ENCODE measurements at places on chromosomes 7 and 10.

DNA sequence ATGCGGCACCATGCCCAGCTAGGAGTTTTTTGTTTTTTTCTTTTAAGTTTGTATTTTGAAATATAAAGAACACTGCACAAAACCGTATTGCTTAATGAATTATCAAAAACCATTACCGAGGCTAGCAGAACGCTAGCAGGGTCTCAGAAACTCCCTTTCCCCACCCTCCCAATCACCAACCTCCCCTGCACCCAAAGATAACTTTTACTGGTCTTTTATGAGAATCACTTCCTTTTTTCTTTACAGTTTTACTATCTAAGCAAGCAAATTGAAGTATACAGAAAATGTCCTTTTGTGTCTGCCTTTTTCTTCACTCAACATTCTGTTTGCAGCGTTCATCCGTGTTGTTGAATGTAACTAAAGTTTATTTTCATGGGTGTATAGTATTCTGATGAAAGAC is 13.4 kb downstream of the HIP1 start:
- no peak for DNase-seq

GRCh38 chr7:55178292-55178862 is 159.6 kb downstream of the EGFR start:
- DNase-seq = no peak

DNA sequence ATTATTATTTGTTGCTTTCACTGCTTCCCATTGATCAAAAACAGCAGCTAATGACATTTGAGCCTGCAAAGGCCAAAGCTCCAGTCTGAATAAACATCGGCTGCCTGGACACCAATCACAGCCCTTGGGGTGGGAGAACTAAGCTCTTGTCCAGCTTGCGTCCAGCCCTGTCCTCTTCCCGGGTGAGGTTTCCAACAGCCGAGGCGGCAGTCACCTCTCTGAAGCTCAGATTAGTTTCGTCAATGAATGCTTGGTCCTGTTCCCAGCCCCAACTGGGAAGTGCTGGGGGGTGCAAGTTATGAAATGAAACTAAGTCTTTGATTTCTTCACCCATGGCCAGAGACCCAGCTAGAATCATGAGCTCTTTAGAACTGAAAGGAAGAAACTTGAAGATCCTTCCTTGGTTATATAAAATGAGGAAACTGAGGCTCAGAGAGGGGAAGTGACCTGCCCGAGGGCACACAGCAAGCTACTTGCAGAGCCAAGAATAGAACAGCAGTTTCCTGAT is 114.0 kb upstream of the TCF7L2 start:
- no peak for DNase-seq

DNA sequence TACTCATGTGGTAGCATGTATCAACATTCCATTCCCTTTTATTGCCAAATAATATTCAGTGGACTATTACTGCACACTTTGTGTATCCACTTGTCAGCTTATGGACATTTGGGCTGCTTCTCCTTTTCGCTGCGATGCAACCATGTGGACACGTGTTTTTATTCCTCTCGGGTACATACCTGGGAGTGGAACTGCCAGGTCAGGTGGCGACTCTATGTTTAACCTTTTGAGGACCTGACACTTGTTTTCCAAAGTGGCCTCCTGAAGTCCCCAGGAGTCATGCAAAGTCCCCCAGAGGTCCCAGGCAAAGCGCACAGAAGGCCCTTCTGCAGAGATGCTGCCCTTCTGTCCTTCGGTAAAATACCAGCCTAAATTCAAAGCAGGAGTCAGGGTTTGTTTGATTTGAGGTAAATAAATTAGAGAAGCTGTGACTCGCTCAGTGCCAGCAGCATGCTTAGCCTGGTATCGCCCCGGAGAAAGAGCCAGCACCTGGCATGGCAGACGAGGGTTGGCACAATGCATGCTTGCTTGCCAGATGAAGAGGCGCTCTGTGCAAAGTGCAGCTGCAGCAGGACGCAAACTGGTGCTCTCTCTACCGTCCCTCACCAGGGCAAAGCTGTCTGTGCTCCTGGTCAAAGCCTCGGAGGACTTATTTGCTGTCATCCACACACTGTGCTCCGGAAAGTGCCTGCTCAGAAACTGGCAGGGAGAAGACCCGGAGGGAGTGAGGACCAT is 37.8 kb downstream of the HIPK2 start:
- DNase-seq = no peak

- peak; percentile 74 for DNase-seq
Measured at GRCh38 chr7:116271161-116271913, 61.0 kb downstream of the TES start.

- DNase-seq = no peak
Measured at GRCh38 chr10:23657677-23658076, 218.8 kb downstream of the OTUD1 start.

GRCh38 chr10:81108516-81109199 is 571.0 kb downstream of the SH2D4B start:
- peak; percentile 10 for DNase-seq

DNA sequence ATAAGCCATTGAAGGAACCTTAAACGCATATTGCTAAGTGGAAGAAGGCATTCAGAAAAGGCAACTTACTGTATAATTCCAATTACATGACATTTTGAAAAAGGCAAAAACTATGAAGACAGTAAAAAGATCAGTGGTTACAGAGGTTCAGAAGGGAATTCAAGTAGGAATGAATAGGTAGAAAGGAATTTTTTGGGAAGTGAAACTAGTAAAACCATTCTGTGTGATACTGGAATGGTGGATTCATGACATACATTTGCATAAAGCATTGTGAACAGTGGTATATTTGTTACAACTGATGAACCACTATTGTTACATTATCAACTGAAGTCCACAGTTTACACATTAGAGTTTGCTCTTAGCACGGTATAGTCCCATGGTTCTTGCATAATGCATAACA is 114.2 kb upstream of the GPR22 start:
- DNase-seq = peak; percentile 2

DNA sequence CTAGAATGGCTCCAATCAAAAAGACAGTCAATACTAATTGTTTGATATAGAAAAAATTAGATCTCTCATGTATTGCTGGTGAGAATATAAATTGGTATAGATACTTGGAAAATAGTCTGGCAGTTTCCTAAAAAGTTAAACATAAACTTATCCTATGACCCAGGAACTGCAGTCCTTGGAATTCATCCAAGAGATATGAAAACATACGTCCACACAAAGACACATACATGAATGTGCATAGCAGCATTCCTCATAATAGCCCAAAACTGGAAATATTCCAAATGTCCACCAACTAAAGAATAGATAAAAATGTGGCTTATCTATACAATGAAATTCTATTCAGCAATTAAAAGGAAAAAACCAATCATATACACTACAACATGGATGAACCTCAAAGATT is 128.4 kb downstream of the ZFAND4 start:
- DNase-seq = no peak

DNA sequence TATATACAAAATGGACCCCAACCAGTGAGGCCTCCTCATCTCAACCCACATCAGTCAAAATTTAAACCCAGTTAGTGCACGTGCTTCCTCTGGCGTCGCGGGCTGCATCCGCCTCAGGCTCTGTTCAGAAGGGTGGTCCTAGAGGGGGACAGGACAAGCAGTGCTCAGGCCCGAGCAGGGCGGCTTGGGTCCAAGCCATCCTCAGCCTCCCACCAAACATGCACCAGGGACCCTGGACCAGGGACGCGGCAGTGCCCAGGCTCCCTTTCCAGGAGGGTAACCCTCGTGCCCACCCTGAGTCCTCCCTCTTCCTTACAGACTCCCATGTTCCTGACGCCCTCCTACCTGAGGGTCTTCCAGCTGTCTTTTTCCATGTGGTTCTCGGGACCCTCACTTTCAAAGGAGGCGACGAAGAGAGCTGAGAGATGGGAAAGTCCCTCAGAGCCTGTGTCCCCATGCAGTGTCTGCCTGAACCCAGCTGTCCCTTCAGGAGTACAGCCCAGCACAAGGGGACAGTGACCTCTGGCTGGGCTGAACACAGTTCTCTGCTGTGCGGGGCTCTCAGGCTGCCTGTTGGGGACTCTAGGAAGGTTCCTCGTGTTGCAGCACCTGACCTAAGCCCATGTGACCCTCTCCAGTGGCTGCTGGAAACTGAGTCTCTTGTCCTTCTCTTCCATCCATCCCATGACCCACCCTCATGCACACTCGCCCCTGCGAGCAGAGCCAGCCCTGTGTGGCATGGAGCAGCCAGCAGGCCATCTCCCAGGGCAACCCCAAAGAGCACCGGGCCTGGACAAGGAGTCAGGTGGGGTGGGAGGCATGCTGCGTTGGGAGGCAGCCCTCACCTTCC is 58.1 kb downstream of the CSGALNACT2 start:
- no peak for DNase-seq

DNA sequence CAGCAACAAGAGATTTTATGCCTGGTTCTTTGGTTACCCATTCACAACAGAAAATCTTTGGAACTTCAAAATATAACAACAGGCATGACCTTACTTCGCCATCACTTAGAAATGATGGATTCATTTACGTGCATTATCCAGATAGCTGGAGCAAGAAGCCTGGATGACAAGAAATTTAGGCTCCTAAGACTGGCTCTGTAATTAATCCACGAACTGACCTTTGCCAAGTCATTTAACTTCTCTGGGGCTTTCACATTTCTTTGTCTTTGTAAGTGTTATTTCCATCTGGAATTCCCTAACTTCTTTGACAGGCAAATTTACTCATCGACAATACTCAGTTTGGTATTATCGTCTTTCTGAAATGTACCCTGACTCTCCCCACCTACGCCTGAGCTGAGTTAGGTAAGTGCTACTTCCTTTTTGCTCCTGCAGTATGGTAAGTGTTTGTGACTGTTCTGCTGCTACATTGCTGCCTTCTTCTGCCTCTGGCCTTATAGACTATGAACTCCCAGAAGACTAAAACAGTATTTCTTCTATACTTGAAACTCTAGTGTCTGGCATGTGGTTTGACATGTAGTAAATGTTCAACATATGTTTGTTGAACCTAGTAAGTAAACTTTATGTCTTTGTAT is 5.5 kb upstream of the MDFIC start:
- DNase-seq = no peak

GRCh38 chr10:69957886-69958555 is 94.6 kb upstream of the MACROH2A2 start:
- DNase-seq = peak; percentile 59

DNA sequence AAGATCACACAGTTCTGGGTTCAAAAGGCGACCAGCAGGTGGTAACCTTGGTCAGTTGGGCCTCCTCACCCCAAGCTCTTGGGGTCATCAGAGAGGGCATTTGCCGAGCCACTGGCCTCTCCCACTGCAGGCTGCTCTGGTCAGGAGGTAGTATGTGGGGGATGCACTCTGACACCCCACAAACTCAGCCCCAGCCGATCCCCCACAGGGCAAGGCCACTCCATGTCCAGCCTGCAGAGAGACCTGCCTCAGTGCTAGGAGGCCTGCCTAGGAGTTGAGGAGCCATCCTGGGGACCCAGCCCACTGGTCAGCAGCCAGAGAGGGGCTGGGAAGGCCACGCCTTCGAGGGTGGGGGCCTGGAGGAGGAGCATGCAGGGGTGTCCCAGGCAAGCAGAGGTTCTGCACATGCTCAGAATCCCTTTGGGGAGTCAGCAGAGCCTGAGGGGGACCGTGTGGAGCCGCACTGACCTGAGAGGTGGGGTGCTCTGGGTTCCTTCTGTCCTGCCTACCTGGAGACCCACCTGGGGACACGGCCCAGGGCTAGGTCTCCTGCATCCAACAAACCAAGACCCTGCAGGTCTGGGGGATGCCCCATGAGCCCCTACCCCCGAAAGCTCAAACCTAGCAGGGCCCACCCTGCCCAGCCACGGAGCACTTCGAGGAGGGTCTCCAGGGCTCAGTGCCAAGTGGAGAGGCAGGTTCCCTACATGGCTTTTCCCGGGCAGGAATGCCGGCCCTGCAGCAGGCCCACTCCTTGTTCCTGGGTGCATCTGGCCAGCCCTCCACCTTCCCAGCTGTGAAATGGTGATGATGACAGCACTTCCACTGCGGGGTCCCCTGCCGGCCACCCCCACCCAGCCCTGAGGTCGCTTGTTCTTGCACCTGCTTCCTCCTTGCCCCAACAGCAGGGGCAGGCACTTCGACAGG is 58.5 kb downstream of the RASGEF1A start:
- DNase-seq = no peak

DNA sequence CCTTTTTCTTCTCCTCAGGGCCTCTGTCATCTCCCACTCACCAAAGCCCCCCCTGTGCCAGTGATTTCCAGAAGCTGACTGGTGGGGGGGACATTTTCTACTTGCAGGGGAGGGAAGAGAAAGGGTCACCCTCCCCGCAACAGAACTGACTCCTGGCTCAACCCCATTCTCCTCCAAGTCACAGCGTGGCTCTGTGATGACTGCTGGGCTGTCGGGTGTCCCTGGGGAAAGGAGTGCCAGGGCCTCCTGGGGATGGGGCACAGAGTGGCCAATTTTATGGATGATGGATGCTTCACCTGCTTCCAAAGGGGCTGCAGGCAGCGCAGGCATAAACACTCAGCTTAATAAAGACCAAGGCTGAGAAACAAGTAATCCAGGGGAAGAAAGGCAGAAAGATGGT is 523.0 kb downstream of the PTPRN2 start:
- DNase-seq = no peak

DNA sequence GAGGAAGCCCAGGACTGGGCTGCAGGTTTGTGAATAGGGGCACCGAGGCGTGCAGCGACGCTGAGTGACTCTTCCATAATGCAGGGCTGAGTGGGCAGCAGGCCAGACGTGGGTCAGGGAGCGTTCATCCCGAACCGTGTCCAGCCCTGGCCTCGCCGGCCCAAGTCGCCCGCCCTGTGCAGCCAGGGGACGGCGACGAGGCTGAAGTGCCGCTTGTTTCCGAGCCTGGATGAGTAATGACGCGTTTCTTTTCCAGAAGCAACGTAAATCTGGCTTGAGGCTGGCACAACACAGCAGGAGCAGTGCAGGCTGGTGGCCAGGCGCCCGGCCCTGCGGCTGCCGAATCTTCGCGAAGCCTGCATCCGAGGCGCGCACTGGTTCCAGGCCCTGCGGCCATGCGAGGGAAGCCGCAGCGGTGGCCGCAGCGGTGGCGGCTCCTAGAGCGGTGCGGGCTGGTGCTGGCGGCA is 74.0 kb upstream of the SEC61G start:
- no peak for DNase-seq

GRCh38 chr7:126637538-126637937 is 615.2 kb downstream of the GRM8 start:
- DNase-seq = no peak

GRCh38 chr7:259751-260405 is 30.1 kb upstream of the FOXL3 start:
- no peak for DNase-seq

- DNase-seq = no peak
Measured at GRCh38 chr10:28616514-28616913, 60.8 kb upstream of the BAMBI start.

GRCh38 chr10:113294868-113295267 is 258.0 kb upstream of the HABP2 start:
- no peak for DNase-seq

- DNase-seq = no peak
Measured at GRCh38 chr10:123666318-123667236, at the start of gene GPR26. TSS of gene GPR26 (plus strand) at chr10:123666355. CDS start at chr10:123666408, 53 bp downstream.

- DNase-seq = no peak
Measured at GRCh38 chr10:74925708-74926107, 99.3 kb downstream of the KAT6B start.

GRCh38 chr7:22972207-22972606 is 41.7 kb downstream of the HYCC1 start:
- DNase-seq = no peak

GRCh38 chr10:71632896-71633600 is 86.5 kb downstream of the C10orf105 start:
- DNase-seq = no peak

GRCh38 chr10:120607710-120608703 is 151.0 kb downstream of the PLPP4 start:
- peak; percentile 14 for DNase-seq

GRCh38 chr10:90288391-90288933 is 569.4 kb downstream of the HTR7 start:
- DNase-seq = peak; percentile 55

All from amniotic epithelial cell (primary cell).